Amniotic stem cell (primary cell): ENCODE measurements at places on chromosomes 6 and 20.

DNA sequence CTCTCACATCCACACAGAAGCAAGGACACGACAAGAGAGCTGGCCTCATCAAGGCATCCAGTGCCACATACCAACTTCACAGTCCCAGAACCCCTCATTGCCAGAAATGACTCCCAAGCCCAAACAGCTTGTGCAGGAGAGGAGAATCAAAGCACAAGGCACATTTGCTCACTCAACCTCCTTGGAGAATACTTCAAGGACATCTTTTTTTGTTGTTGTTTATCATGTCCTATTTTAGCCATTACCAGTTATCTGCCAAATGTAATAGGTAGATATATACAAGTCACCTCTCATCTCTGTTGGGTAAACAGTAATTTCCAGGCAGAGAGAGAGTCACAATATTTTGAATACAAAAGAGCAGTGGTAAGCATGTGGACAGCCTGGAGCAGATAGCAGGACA, 47.8 kb downstream of the RTN4IP1 start:
- no peak for DNase-seq

DNA sequence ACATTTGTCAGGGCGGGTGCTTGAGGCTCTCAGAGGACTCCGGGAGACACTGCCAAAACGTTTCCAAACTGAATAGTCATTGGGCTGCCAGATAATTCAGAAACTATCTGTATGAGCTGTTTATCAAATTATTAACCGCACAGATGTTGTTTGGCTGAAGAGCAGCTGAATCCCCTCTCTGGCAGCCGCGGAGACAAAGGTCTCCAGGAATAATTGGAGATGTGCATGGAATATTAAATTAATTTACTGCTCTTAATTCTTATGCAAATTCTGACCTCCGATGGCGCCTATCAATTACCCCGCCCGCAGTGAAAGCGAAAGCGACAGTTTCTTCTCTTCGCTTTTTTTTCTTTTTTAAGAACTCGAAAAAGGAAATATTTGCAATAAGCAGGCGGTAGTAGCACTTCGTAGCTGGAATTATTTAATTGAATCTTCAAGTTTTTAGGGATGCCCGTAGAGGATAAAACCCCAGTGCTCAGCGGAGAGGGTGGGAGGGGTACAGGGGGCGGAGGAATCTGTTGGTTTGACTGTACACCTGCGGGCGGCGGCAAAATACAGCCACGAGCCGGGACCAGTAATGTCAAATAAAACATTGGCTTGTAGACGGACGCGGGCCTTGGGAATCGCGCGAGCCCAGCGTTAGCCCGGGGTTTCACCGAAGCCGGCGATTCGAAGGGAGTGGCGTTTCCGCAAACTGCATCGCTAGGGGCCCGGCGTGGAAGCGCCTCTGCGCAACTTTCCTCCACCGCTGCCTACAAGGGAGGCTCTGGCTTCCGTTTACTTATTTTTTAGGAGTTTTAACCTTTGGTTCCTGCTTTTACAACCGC, 6.2 kb downstream of the LINC00237 start:
- no peak for DNase-seq

- DNase-seq = no peak
These were observed 54.1 kb downstream of the MYH7B start for GRCh38 chr20:35009665-35010328.

DNA sequence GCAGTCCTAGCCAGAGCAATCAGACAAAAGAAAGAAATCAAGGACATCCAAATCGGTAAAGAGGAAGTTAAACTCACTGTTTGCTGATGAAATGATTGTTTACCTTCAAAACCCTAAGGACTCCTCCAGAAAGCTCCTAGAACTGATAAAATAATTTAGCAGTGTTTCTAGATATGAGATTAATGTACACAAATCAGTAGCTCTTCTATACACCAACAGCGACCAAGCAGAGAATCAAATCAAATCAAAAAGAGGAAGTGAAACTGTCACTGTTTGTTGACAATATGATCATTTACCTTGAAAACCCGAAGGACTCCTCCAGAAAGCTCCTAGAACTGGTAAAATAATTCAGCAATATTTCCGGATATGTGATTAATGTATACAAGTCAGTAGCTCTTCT, 21.7 kb downstream of the SERPINB9 start:
- no peak for DNase-seq

DNA sequence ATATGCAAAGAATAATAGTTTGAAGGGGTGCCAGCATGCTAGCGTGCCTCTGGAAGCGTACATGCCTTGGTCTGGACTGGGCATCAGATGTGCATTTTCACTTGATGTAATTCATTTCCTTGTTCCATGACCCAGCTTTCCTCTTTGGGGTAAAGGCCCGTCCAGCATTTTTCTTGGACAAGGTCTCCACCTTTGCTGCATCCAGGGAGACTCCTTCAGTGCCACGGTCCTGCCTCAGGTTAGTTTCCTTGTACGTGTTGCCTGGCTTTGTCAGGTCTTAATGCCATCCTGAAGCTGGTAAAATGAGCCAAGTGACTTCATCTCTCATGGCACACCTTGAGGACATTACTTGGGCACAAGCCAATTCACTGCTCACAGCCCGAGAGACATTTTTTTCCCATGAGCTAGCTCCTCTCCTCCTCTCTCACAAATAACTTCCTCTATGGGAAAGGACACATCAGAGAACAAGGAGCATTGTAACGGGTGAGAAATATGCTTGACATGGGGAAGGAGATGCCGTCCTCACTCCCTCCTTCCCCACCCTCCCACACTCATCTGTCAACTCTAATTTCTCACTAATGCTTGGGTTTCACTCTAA, 23.9 kb downstream of the EDN1 start:
- no peak for DNase-seq

DNA sequence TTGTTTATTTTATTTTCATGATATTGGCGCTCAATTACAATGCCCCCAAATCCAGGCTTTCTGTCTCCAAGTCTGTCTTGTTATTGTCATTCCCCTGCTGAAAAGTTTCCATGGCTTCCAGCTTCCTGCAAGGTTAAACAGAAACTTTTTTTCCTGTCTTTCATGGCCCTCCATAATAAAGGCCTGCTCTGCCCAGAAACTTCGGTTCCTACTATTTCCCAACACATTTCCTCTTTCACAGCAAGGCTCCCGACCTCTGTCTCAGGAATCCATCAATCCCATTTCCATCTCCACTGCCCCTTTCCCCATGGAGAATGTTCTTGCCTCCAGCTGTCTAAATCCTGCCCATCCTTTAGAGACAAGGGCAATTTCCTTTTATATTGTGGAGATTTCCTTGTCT, 365.2 kb upstream of the JARID2 start:
- DNase-seq = no peak

DNA sequence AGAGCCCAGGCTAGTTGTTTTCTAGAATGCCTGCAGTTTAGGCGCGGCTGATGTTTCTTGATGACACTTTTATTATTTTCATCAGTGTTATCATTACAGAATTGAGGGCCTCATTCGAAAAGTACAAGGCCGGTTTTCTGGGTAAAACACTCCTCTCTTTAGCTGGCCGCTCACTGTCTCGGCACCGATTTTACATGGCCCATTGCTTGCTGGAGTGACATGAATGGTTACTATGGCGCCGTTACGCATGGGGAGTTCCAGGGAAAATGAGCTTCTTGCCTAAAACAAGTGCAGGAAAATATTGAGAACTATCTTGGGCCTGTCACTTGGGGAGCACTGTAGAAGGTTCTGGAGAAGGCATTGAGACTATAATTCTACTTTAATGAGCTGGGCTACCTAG, 317.8 kb downstream of the CDH4 start:
- no peak for DNase-seq

- no peak for DNase-seq
These were observed 191.2 kb upstream of the PREP start for GRCh38 chr6:105593805-105594671.

- DNase-seq = no peak
These were observed 23.9 kb downstream of the TRERF1 start for GRCh38 chr6:42427871-42428270.

GRCh38 chr6:165511807-165512206, 151.2 kb downstream of the PDE10A start:
- DNase-seq = no peak

DNA sequence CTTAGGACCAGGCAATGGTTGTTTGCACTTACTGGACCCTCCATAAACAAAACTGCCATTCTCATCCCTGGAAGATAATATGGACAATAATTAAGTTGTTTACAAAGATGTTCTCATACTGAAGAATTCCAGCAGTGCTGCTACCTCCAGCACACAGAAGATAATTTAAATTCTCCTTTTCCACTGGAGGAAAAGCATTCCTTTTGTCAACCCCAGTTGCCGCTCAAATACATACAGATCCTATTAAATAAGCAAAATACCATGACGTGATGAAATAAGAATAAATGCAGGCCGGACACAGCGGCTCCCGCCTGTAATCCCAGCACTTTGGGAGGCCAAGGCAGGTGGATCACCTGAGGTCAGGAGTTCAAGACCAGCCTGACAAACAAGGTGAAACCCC, 54.5 kb upstream of the IPCEF1 start:
- no peak for DNase-seq

GRCh38 chr20:8518878-8519277, 386.8 kb downstream of the PLCB1 start:
- no peak for DNase-seq

GRCh38 chr6:52317841-52318581, 33.5 kb upstream of the MCM3 start:
- DNase-seq = no peak

DNA sequence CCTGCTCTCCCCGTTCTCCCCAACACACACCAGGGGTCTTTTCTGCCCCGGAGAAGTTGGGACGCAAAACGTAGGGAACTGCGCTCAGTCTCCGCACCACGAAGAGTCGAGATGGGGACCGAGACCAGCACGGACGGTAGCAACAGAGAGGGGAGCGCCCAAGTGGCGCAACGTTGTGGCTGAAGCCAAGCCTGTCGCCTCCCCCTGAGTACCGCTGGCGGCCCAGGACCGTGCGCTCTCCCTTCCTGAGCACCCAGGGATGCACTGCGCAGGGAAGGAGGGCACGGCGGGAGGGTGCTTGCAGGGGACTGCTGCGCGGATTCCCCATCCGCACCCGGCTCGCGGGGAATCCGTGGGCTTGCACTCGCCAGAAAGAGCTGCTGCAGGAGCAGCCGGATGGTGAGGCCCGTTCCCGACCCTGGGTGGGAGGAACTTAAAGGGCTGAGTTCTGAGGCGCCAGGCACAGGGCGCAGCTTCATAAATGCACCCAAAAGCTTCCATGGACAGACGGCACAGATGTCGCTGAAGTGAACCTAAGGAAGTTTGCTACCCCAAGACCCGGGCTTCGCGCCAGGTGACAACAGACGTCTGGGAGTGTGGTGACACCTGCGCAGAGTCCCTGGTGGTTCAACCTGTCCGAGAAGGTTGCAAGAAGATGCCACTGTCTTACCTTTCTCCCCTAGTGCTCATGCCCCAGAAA, 178.7 kb downstream of the TBXT start:
- DNase-seq = no peak

DNA sequence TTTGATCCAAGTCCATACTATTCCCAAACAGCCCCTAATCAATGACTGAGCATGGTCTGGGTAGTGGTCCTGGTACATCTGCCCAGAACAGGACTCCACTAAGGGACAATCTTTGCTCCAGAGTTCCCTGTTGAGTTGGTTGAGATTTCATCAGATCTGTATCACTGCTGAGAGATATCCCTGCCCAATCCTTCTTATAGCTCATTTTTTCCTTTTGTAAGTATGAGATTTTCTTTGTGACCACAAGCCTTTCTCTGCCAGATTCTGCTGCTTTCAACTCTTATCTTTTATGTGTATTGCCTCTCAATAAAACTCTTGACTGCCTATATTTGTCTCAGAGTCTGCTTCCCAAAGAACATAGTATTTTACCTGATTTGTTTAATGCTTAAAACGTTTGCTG, 46.2 kb upstream of the LAMA2 start:
- DNase-seq = no peak

GRCh38 chr20:23584434-23585199, 16.3 kb upstream of the CST9L start:
- no peak for DNase-seq

DNA sequence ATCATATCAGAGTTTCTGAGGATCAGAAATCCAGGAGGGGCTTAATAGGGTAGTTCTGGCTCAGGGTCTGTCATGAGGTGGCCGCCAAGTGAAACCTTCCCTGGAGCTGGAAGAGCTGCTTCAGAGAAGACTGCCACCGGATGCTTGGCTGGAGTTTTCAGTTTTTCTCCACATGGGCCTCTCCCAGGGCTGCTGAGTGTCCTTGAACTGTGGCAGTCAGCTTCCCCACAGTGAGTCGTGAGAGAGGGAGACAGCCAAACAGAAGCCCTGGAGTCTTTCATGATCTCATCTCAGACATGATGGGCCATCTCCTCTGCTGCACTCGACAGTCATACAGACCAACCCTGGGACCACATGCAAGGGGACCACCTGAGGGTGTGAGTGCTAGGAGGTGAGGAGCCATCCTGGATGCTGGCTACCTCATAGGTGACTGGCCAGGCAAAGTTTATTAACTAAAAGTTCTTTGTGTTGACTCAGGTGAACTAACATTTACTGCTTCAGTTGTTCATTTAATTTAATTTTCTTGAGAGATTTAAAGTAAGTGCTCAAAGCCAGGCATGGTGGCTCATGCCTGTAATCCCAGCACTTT, 71.5 kb downstream of the SHLD1 start:
- DNase-seq = no peak

GRCh38 chr6:25874118-25874517, at the start of gene SLC17A3:
SLC17A3 (minus strand) TSS chr6:25874243; CDS start chr6:25868387, 5,856 bp downstream.
- DNase-seq = no peak

GRCh38 chr6:110595112-110595511, 118.7 kb upstream of the SLC22A16 start:
- DNase-seq = no peak

DNA sequence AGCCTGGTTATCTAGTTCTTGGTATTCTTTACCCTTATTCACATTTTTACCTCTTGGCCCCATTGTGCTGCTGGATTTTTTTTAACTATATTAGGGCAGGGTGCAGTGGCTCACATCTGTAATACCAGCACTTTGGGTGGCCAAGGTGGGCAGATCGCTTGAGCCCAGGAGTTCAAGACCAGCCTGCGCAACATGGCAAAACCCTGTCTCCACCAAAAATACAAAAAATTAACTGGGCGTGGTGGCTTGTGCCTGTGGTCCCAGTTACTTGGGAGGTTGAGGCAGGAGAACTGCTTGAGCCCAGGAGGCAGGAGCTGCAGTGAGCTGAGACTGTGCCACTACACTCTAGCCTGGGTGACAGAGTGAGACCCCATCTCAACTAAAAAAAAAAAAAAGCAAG, 12.2 kb upstream of the TAF8 start:
- no peak for DNase-seq

- DNase-seq = no peak
These were observed 67.2 kb upstream of the SMLR1 start for GRCh38 chr6:130760006-130760405.

DNA sequence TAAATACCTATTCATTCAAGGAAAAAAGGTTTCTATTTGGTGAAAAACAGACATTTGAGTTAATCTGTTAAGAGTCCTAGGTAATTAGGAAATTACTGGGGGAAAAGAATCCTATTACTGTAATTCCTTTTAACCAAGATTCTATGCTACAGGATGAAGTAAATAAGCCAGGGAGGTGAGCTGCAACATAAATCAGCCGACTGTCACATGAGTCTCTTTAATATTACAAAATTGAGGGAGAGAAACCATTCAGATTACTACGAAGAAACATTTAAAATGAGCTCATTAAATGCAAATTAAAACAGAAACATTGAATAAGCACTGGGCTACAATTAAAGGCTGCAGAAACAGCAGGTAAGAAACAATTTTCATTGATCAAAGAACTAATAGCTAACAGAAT, 5.3 kb downstream of the PRKN start:
- DNase-seq = no peak

- DNase-seq = no peak
These were observed 8.1 kb upstream of the PFDN4 start for GRCh38 chr20:54199721-54200176.
